ENCODE measurements at places on chromosomes 1 and 21.

- DNase-seq = peak; percentile 65
Observed at GRCh38 chr1:103129255-103129654, 20.9 kb upstream of the COL11A1 start.

DNA sequence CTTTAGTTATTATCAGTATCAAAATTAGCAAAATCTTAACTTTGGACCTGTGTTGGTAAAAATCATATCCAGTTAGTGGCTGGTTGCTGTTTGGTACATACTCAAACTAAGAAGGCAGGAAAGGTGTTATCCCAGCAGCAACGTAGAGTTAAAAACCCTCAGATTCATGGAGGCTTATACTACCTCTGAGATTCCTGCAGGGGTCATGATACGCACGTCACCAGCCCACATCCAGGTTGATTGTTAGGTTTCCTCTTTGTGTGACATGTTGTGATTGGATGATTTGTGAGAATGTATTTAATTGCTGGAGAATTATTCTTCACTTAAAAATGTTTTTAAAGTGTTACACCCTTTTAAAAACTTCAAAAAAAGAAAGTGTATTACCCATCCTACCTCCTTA, 423.3 kb upstream of the ADGRL2 start:
- DNase-seq = no peak

GRCh38 chr1:211830055-211830327, 572 bp downstream of the LPGAT1 start:
- no peak for DNase-seq

- no peak for DNase-seq
Observed at GRCh38 chr1:212196355-212196754, 88.9 kb upstream of the PPP2R5A start.

DNA sequence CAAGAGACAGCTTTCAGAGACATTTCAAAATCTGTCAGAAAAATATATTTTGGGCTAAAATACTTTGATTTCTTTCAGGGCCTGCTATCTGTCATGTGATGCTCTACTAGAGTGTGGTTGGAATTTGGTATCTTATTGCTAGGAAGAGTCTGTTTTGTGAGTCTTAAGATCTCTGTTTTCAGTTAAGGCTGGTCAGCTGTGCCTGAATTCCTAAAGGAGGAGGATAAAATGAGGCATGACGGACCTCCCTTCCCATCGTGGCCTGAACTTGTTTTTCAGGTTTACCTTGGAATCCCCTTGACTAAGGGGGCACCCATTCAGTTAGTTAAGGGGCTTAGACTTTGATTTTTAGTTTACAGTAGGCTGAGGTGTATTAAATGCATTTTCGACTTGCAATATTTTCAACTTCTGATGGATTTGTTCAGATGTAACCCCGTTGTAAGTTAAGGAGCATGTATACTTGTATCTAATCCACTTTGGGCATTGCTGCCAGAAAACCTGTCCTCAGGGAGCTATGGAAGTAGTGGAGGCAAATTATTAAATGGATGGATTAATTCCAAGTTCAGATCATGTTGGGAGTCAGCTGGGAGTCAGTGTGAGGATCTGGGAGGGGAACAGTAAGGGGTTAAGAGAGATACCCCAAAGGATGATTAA, 18.3 kb downstream of the CAPN2 start:
- no peak for DNase-seq

GRCh38 chr1:23984417-23985186, 4.5 kb upstream of the SRSF10 start:
- peak; percentile 55 for DNase-seq

DNA sequence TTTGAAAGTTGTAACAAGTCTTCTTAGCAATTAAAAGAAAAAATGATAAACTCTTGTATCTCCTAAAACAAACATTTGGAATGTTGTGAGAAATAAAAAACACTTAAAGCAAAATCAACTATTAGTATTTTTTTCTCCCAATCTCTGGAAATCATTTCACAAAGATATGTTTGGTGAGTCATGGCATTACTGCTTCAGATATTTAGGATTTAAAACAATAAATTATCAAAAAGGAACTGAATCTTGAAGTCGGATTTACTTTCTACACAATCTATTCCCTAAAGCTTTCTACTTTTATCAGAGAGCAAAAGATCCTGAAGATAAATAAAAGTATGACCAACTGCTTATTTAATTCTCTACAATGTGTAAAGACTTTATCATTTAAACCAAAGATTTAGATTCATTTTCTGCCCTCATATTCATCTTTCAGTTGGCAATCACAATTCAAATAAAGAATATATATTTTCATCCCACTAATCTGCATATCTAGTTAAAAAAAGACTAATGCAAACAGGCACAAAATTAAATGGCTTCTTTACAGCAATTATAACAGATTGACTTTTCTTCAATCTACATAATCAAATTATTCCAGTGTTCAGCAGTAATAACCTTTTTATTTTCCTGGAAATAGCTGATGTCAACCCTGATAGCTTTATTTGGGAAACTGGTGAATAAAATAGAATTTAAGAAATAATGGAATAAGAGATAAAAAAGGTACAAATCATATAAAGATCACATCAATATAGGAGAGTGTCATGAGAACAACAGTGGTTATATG, 230.0 kb downstream of the COP1 start:
- no peak for DNase-seq

DNA sequence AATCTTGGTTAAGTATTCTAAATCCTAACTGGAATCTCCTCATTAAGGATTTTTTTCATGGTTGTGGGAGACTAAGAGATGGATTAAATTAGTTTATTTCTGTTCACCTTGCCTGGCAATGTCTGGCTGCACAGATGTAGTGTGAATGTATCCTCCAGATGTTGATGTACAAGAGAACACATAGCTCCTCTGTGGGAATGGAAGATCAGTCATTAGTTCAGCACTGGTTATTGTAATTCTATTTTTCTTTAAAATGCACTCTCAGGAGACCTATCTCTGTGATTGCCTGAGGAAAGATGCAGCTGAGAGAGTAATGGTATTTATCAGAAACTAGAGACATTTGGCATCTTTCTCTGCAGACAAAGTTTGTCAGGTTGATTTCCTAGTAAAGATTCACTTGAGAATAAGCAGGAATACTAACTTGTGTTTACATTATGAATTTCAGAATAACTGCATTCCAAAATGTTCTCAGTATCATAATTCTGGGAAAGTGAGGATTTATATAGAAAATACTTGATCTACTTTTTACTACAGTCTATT, 178.6 kb downstream of the GIPC2 start:
- DNase-seq = no peak

DNA sequence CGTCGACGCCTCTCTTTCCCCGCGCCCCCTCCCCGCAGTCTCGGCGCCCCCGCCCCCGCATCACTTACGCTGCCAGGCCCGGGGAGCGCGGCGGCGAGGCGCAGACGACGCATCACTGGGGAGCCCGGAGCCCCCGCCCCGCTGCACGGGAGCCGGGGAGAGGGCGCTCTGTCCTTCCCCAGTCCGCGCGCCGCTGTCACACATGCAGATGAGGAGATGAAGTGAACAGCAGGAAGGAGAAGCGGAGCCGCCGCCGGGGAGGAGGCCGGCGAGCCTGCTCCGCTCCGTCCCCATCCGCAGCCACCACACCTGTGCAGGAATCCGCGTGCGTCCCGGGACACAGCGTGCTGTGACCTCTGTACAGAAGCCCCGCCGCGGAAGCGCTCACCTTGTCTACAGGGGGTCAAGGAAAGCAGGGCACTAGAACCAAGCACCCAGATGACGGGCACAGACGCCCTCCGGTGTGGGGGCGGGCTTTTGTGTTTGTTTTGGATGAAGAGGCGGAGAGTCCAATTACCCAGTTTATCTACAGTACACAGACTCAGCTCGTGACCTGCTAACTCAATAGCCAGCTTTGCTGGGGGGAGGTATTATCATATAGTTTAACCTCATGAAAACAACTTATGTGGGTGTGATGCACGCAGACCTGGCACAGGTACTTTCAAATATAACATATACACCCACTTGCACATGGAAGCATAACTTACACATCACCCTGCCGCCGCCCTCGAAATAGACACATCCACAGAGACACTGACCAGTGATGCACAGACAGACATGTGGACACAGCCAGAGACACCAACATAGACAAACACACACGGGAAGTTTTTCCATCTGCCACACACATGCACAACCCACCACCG, 12.4 kb downstream of the KLHDC8A start:
- DNase-seq = no peak

DNA sequence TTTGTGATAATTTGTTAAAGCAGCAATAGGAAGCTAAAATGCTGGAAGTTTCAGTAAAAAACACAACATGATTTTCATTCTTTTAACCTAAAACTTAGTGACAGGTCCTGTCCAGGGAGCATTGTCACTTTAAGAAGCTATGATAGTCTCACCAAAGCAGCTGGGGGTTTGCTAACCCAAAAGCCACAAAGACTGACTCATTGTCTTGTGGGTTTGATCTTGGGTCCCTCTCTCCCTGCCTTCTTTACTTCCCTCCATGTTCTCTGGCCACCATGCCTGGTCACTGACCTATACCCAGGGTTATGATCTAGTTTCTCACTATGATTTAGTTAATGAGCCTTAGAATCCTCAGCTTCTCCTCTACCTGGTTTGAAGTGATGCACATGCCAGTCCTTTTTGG, 213.5 kb upstream of the PTGFR start:
- DNase-seq = peak; percentile 42

- DNase-seq = no peak
Observed at GRCh38 chr1:9239622-9240401, 5.2 kb downstream of the H6PD start.

- no peak for DNase-seq
Observed at GRCh38 chr1:113811156-113811887, 954 bp downstream of the RSBN1 start.

DNA sequence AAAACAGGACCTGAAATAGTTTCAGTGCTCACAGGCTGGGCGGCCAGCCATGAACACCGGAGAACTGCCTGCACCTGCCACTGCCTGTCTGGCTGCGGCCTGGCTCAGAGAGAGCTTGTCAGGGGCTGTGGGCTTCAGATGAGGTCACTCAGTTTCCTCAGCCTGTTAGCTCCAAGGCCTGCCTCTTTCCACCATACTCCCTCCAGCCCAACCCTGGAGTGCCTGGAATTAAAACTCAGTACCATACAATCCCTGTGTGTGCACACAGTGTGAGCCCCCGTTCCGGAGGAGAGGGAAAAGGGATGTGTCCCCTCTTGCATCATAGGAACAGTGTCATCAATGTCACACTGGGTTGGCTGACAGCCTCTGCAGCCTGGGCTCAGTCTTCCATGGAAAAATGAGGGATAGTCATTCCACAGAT, 16.2 kb downstream of the CACNA1S start:
- DNase-seq = no peak

DNA sequence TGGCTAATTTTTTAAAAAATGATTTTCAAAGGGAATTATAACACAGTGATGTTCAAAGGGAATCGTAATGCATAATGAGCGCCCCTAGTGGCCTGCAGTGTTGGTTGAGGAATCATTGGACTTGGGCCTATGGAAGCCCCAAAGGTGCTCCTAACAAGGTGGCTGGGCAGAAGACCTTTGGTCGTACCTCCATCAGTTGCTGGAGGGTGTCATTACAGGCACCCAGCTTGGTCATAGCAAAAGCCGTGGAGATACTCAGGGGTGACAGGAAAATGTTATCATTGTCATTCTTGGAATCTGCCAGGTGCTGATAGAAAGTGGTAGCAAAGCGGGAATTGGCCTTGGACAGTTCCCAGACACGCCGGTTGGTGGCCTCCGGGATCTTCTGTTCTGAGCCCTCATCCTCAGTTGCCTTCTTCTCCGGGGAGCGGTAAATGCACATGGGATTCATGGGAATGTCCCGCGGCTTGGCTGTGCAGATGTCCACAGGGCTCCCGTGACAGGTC, 2.7 kb downstream of the SERPINC1 start:
- DNase-seq = no peak

GRCh38 chr1:209162651-209163050, 420.9 kb upstream of the CAMK1G start:
- DNase-seq = peak; percentile 12

GRCh38 chr1:21933397-21934248, 3.5 kb downstream of the HSPG2 start:
- DNase-seq = no peak

DNA sequence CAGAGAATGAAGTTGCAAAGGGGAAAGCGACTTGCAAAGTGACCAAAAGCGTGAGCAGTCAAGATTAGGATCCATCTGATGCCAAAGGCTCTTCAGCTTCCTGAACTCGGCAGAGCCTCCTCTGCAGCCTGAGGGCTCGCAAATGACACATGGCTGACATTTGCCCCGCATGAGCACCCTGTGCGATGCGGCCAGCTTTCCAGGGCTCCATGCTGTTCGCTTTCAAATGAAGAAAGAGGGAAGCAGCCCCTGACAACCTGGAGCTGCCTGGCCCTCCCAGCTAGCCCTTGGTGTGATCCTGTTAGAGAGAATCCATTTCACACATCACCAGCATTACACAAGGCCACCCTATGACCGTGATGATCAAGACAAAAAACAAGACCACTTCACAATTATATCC, 20.2 kb upstream of the FAM131C start:
- no peak for DNase-seq

GRCh38 chr21:17777072-17777765, 41.9 kb downstream of the C21orf91 start:
- DNase-seq = no peak

- no peak for DNase-seq
Observed at GRCh38 chr1:230288641-230289349, 137.3 kb downstream of the PGBD5 start.

GRCh38 chr1:172219966-172220365, 200.5 kb upstream of the C1orf105 start:
- no peak for DNase-seq

DNA sequence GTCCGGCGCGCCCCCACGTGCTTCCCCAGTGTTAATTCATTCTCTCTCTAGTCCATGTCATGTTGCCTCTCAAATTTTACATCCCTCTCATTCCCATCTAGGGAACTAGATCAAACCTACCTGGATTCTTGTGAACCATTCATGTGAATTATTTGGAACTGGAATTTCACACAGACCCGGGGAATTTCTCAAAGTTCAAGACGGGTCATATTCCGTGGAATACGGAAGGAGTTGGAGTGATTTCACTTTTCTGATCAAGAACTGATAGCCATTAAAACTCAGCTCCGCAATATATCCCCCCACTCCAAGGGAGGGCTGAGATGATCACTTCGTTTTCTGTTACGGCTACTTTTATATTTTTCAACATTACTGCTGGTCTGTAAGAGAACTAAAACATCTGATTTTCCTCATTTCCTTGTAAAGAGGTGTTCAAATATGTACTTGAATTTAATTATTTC, 1.0 kb upstream of the ENO1 start:
- no peak for DNase-seq

Measured in AG04449 (cell line).